ENCODE measurements at places on chromosomes 2 and 18.

- DNase-seq, result no peak
Measured at GRCh38 chr2:70531419-70532086, 22.1 kb downstream of the TGFA start.

GRCh38 chr2:180002198-180002770, 4.8 kb downstream of the CWC22 start:
- DNase-seq, result peak; percentile 57

DNA sequence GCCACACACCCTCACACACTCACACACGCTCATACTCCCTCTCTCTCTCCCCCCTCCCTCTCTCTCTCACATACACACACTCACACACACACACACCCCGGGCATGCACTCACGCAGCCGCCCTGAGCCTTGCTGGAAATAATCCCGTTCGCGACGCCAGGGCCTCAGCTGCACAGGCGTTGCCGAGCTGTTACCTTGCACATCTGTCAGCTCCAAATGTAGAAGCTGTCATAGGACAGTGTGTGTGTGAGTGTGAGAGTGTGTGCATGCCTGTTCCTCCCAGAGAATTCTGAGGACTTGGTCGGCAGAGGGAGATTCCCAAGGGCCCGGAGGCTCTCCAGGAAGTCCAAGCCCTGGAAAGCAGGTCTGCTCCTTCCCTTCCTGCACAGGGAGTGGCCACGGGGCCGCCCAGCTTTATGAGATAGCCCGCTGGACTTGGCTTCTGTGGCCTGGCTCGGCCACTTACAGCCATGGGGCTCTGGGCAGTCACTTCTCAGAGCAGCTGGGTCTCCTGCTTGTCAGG, 8.6 kb downstream of the SPR start:
- no peak for DNase-seq

DNA sequence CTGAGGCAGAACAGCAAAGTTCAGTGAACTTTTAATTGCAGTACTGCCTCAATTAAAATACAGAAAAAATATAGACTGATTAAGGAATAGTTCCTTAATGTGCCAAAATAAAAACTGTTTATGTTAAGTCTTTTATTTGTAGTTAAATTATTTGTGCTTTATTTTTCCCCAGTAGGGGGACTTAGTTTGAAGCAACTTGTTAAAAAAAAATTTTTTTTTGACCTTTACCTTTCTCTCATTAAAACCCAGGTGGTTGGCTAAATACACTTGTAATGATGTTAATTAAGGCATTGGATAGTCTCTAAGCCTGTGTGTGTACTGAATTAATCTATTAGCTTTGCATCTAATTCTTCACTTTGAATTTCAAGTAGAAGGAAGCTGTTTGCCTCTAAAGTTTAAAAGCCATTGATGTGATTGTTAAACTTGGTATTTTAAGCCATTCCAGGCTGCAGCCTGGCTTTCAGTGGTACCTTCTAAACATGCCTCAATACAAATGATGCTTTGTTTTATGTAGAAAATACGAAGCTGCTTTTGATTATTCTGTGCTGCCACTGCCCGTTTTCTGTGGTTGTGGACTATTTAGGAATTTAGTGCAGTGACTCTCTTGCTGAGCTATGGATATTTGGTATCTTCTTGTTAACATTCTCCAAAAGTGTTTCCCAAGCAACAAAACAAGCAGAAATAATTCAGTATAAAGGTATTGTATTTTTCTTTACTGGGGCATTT, 102.9 kb downstream of the TANC1 start:
- DNase-seq, result no peak

- DNase-seq, result peak; percentile 26
Measured at GRCh38 chr2:3001615-3002560, 375.7 kb downstream of the EIPR1 start.

GRCh38 chr2:239178954-239179353, 221.9 kb downstream of the HDAC4 start:
- no peak for DNase-seq

DNA sequence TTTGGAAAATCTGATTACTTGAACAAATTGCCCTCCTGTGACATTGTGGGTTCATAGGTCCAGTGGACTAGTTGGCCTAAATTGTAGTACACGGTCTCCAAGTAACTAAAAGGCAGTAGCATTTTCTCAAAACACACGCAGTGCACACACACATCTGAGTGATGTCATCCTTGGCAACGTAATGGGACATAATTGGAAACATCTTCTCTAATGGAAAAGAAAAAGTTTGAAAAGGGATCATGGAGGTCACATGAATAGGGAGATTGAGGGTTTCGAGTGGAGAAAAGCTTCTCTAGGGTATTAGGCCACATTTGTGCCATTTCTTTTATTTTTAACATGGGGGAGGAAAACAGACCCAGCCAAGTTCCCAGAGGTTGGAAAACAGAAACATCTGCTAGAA, 93.3 kb downstream of the MAP4K4 start:
- DNase-seq, result no peak

All from hematopoietic multipotent progenitor cell treated with erythropoietin and hydrocortisone succinate and interleukin-3 and kit ligand, for 4 days (in vitro differentiated cells).